Stimulated activated CD4-positive, alpha-beta T cell treated with anti-CD3 and anti-CD28 coated beads, Interleukin-12 subunit alpha, Interleukin-12 subunit beta, amount 100 ng/mL, for 24 hours (primary cell): ENCODE measurements at places on chromosomes 7 and 10.

- DNase-seq, result no peak
Measured at GRCh38 chr7:74252893-74253292, 1.3 kb downstream of the RFC2 start.

GRCh38 chr10:61000769-61001730 is 57.1 kb upstream of the RHOBTB1 start:
- DNase-seq, result no peak

DNA sequence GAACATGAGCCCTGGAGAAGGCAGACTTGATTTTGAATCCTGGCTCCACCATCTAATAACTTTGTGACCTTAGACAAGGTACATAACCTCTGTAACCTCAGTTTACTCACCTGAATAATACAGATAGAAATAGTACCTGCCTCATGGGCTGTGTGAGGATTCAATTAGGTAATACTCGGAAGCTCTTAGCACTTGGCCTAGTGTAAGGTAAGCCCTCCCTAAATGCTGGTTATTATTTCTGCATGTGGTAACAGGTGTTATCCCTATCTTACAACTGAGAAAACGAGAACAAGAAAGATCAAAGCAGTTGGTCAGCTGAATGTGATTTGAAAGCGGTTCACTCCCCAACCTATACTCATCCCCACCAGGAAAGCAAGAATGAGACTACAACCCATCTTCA is 28.7 kb upstream of the ACSL5 start:
- no peak for DNase-seq

- DNase-seq, result no peak
Measured at GRCh38 chr10:78247266-78247665, 213.6 kb downstream of the RPS24 start.

DNA sequence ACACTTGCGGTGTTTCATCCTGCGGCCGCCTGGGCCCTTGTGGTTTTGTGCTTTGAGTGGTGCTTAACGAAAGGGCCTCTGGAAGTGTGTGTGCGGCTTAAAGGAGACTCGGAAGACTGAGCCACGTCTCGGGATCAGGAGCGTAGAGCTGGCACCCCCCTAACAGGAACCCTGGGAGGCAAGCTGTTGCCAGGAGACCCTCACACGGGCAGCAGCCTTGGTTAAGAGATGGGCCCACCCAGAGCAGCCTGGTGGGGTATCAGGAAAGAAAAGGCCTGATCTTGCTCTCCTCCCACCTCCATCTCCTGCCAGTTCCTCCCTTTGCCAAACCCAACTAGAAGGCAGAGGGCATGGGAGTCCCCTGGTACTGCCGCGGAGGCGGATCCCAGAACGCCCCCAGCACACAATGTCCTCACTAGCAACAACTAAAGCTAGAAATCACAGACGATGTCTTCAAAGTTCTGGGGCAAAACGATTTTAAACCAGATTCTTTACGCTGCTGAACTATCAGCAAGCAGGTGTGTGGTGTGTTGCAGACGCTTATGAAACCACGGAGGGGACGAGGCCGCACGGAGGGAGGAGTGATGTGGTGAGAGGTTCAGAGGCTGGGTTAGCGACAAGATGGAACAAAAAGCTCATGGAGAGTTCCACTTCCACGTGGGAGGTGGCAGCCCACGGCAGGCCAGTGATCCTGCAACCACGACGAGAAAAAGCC is 67.0 kb upstream of the INPP5A start:
- DNase-seq, result no peak

DNA sequence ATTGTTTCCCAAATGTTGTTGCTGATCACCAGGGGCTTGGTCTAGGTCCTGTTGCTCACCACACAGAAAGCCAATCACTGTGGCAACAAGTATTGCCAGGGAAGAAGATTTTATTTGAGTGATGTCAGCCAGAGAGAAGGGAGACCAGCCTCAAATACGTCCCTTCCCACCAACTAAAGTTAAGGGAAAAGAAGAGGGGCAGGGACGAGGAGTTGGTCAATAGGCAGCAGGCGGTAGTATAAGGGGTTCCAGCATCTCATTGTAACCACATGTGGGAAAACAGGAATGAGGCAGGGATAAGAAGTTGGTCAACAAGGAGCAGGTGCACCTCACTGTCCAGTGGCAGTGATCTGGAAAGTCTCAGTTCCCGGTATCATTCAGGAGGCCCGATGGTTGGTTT is 138.9 kb upstream of the KCNMA1 start:
- DNase-seq, result no peak

DNA sequence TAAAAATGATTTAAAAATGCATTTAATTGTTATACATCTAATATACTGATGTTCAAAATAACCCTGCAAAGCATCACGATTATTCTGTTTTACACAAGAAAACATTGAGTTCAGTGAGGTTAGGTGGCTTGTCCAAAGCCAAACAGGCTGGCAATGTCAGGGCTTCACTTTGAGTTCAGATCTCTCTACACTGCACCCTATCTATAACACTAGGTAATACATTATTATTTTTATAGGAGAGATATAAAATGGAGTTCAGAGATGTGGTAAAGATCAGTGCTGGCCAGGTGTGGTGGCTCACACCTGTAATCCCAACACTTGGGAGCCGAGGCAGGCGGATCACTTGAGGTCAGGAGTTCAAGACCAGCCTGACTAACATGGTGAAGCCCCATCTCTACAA is 165.9 kb upstream of the MYO3A start:
- DNase-seq, result no peak
